Naive thymus-derived CD4-positive, alpha-beta T cell (primary cell): ENCODE measurements at places on chromosomes 2 and 18. TPM values are rescaled to one million over a fixed set of nuclear protein-coding genes. Genes with fewer than 3 reads are reported as not detected.
A peak's percentile ranks its signal among the peaks of the same experiment; 100 is the strongest.

GRCh38 chr18:2971741-2972552, 41.0 kb downstream of the LPIN2 start:
- peak overlapping the region; percentile 76 for H3K27ac ChIP-seq
- peaks cover 75% of the 10 kb centered on the region for H3K4me1 ChIP-seq
- H3K36me3 ChIP-seq, result no peaks in the 10 kb centered on the region
- peak overlapping the region; percentile 45 for H3K4me3 ChIP-seq
- DNase-seq, result peak; percentile 56
- H3K27me3 ChIP-seq, result no peaks in the 10 kb centered on the region

GRCh38 chr2:76307495-76307894, 596.8 kb upstream of the GCFC2 start:
- H3K36me3 ChIP-seq, result no peaks in the 10 kb centered on the region
- no peak overlapping the region for H3K4me3 ChIP-seq
- no peak overlapping the region for H3K27ac ChIP-seq
- no peaks in the 10 kb centered on the region for H3K4me1 ChIP-seq

DNA sequence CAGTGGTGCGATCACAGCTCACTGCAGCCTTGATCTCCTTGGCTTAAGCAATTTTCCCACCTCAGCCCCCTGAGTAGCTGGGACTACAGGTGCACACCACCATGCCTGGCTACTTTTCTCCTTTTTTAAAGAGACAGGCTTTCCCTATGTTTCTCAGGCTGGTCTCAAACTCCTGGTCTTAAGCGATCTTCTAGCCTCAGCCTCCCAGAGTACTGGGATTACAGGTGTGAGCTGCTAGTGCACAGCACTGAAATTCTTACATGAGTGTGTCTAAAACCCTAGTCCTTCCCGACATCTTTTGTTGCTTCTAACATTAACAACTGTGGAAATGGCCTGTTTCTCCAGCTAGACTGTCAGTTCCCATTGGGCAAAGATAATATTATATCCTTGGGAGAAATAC, 2.9 kb downstream of the UGP2 start:
- H3K4me1 ChIP-seq, result peaks cover 10% of the 10 kb centered on the region
- H3K36me3 ChIP-seq, result no peaks in the 10 kb centered on the region
- DNase-seq, result no peak

DNA sequence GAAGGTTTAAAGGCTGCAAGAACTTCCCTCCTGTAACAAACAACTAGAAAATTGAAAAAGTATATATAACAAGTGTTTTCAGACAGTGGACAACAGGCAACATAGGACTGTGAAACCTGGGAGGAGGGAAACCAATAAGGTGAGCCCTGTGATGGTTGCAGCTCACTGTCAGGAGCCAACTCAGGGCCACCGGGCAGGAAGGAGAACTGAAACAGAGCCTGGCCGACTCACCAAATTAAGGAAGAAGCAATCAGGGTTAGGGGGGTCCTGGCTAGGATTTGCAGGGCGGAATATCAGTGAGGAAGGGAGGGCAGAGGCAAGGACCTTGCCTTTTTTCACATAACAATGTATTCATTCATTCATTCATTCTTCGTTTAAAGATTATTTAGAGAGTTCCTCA, 21.8 kb upstream of the CNRIP1 start:
- no peaks in the 10 kb centered on the region for H3K4me1 ChIP-seq
- H3K27me3 ChIP-seq, result no peaks in the 10 kb centered on the region
- no peak overlapping the region for H3K4me3 ChIP-seq
- H3K27ac ChIP-seq, result no peak overlapping the region
- no peaks in the 10 kb centered on the region for H3K36me3 ChIP-seq

GRCh38 chr2:215454519-215455246, 18.8 kb upstream of the FN1 start:
- no peaks in the 10 kb centered on the region for H3K4me1 ChIP-seq
- no peak overlapping the region for H3K4me3 ChIP-seq
- H3K36me3 ChIP-seq, result no peaks in the 10 kb centered on the region

UGT1A8 gene
- total RNA-seq, result not detected

DNA sequence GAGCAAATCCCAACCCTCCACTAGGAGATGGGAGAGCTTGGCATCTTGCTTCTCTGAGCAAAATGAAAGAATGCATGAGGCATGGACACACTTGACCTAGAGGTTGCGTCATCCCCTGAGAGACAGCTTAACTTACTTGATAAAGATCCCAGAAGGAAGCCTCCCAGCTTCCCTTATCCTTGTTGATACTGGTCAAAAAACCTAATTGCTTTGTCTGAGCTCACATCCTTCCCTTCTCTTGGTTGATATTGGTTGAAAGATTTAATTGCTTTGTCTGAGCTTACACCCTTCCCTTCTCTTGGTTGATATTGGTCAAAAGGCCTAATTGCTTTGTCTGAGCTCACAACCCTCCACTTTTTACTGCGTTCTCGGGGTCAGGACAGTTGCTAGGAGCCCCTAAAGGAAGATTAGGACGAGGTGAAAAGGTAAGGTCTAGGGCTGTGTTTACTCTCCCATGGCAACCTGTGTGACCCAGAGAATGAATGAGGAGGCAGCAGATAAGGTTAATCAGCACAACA, 12.2 kb upstream of the BOD1L2 start:
- H3K27ac ChIP-seq, result no peak overlapping the region
- H3K27me3 ChIP-seq, result no peaks in the 10 kb centered on the region
- no peak overlapping the region for H3K4me3 ChIP-seq
- H3K36me3 ChIP-seq, result no peaks in the 10 kb centered on the region
- no peaks in the 10 kb centered on the region for H3K4me1 ChIP-seq

- no peaks in the 10 kb centered on the region for H3K4me1 ChIP-seq
- no peak for DNase-seq
- H3K4me3 ChIP-seq, result no peak overlapping the region
- no peak overlapping the region for H3K27ac ChIP-seq
- H3K27me3 ChIP-seq, result no peaks in the 10 kb centered on the region
Observed at GRCh38 chr18:58205443-58206160, 161.6 kb downstream of the NEDD4L start.

VSNL1 gene
- total RNA-seq, result not detected

DNA sequence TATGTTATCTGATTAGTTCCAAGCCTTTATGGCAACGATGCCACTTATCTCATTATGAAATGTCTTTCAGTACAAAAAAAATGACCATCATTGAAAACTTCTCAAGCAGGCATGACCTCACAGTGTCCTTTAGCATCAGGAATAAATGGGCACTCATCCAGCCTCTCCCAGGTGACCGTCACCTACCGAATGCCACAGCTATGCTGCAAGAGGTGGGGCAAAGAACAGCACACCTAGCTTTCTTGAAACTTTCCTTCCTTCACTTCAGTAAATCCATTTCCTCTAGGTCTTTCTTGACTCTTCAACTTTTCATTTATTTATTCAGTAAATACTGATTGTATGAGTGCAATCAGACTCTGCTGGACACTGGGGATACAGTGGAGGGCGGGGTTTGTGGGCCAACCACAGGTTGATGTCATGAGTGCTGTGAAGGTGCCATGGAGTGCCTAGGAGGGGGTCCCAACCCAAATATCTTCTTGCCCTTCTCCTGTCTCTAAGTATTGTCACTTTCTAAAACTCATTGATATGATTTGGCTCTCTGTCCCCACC, 54.3 kb upstream of the HK2 start:
- H3K27ac ChIP-seq, result no peak overlapping the region
- H3K36me3 ChIP-seq, result no peaks in the 10 kb centered on the region
- H3K4me3 ChIP-seq, result no peak overlapping the region
- H3K27me3 ChIP-seq, result no peaks in the 10 kb centered on the region
- no peaks in the 10 kb centered on the region for H3K4me1 ChIP-seq
- DNase-seq, result no peak

- H3K4me3 ChIP-seq, result no peak overlapping the region
- H3K4me1 ChIP-seq, result no peaks in the 10 kb centered on the region
- H3K36me3 ChIP-seq, result no peaks in the 10 kb centered on the region
- H3K27me3 ChIP-seq, result no peaks in the 10 kb centered on the region
Observed at GRCh38 chr2:61135510-61135909, 26.5 kb upstream of the C2orf74 start.

WDR35 gene
- 3.2 TPM for total RNA-seq

DNA sequence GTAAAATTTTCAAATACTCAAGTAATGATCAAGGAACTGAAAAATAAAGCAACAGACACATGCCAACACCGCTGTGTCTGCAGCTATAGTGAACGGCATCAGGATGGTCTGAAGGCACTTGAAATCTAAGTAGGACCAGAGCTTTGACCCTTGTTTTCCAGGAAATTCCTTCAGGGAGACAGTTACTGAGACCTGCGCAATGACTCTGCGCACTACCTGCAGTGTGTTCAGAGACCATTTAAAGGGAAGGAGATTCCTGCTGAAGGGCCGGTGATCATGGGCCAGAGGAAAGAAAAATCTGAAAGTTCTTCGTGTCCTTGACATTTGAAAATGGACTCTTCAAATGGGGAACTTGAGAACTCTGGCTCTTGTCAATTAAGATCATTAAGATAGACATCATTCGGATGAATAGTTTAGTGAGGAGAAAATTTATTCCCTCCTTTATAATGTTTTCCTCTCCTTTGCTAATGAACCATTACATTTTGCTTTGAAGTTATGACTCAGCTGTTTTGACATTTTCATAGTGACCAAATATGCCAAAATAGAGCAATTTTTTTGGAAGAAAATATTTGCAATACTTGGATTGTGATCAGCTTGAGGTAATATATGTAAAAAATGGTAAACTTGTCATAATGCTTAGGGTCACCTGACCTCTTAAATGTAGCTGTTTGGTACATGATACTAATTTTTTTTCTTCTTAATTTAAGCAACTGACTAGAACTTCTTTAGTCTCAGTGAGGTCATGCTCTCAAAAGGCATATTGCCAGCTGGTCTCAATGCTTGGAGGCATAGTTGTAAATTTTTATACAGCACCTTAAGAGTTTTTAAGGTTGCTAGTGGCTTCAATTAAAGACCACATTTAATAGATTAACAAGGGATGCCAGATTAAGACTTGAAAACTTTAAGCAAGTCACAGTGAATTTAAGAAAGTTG, 329.3 kb downstream of the ARHGAP15 start:
- no peak for DNase-seq
- peaks cover 5% of the 10 kb centered on the region for H3K4me1 ChIP-seq
- no peaks in the 10 kb centered on the region for H3K27me3 ChIP-seq
- no peaks in the 10 kb centered on the region for H3K36me3 ChIP-seq
- H3K27ac ChIP-seq, result no peak overlapping the region

DNA sequence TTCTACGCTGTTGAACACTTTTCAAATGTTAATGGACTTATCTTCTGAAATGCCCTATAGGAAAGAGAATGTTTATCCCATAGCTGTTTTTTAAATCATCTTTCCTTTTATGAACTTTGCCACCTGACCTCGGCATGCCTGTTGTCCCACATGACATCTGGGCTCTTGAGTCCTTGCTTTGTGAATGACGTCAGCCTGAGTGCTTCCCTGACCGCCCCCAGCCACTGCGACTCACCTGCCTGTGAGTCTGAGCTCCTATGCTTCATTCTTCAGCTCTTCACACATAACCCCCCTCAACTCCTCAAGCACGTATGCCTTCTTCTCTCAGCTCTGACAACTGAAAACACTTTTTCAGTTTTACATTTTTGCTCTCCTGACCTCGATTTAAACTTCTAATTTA, 166.8 kb downstream of the DCDC2C start:
- DNase-seq, result no peak
- no peak overlapping the region for H3K27ac ChIP-seq
- no peak overlapping the region for H3K4me3 ChIP-seq
- no peaks in the 10 kb centered on the region for H3K4me1 ChIP-seq
- H3K27me3 ChIP-seq, result no peaks in the 10 kb centered on the region
- H3K36me3 ChIP-seq, result no peaks in the 10 kb centered on the region

GRCh38 chr2:53933329-53933728, 37.5 kb downstream of the PSME4 start:
- H3K4me1 ChIP-seq, result no peaks in the 10 kb centered on the region
- no peak for DNase-seq
- no peak overlapping the region for H3K27ac ChIP-seq
- peaks cover 52% of the 10 kb centered on the region for H3K36me3 ChIP-seq
- no peak overlapping the region for H3K4me3 ChIP-seq

- no peaks in the 10 kb centered on the region for H3K27me3 ChIP-seq
- H3K4me1 ChIP-seq, result no peaks in the 10 kb centered on the region
- DNase-seq, result no peak
- no peak overlapping the region for H3K27ac ChIP-seq
- H3K36me3 ChIP-seq, result no peaks in the 10 kb centered on the region
Observed at GRCh38 chr2:187364696-187365095, 83.4 kb downstream of the CALCRL start.

DLGAP1 gene
- total RNA-seq, result 0.97 and 1.0 TPM in 2 replicates

GRCh38 chr18:76801567-76802505, 20.5 kb upstream of the ZNF236 start:
- DNase-seq, result peak; percentile 37
- H3K4me3 ChIP-seq, result peak overlapping the region; percentile 24
- no peaks in the 10 kb centered on the region for H3K27me3 ChIP-seq
- peaks cover 8% of the 10 kb centered on the region for H3K4me1 ChIP-seq
- H3K27ac ChIP-seq, result no peak overlapping the region

- H3K27ac ChIP-seq, result no peak overlapping the region
- H3K4me1 ChIP-seq, result no peaks in the 10 kb centered on the region
- H3K27me3 ChIP-seq, result no peaks in the 10 kb centered on the region
- DNase-seq, result no peak
Observed at GRCh38 chr2:41873102-41874031, 174.5 kb upstream of the PKDCC start.

GRCh38 chr18:79932907-79933306, 18.5 kb downstream of the SLC66A2 start:
- H3K36me3 ChIP-seq, result no peaks in the 10 kb centered on the region
- H3K4me1 ChIP-seq, result no peaks in the 10 kb centered on the region
- DNase-seq, result no peak
- no peak overlapping the region for H3K27ac ChIP-seq

DNA sequence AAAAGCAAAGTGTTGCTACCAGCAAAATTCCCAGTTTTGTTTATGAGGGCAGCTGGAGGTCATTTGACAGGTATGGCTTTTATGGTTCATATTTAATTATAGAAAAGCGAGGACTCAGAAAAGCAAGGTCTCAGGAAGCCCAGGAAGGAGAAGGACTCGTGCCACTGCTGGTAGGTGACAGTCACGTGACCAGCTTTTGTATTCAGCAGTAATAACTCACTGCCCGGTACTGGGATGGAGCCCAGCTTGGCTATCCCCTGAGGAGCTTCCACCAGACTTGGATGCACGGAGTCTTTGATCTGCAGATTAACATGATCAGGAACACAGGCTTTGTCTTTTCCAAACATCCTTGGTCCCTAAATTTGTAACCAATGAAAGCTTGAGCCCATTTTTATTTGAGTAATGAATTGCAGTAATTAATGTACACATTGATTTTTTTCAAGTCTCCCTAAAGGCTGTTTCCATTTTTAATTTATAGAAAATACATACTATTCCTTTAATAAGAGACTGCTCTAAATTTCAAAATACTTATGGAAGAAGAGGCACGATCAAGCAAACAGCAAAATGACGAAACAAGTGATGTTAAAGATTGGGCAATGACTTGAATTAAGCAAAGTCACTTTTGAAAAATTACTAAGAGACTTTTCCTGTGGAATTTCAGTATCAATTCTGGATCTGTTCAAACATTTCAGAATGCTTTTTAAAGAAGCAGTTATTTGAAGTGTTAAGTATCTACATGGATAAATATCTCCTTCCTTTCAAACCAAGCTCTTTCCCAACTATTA, 251.7 kb upstream of the HNRNPA3 start:
- no peak overlapping the region for H3K27ac ChIP-seq
- no peaks in the 10 kb centered on the region for H3K27me3 ChIP-seq
- no peak for DNase-seq
- no peak overlapping the region for H3K4me3 ChIP-seq

MC2R gene
- not detected for total RNA-seq

CTLA4 gene
- total RNA-seq, result 20.6 TPM

GRCh38 chr2:226461981-226462380, 337.6 kb downstream of the IRS1 start:
- H3K4me3 ChIP-seq, result no peak overlapping the region
- H3K4me1 ChIP-seq, result no peaks in the 10 kb centered on the region
- no peak for DNase-seq
- no peaks in the 10 kb centered on the region for H3K27me3 ChIP-seq

GRCh38 chr2:239778042-239778851, 246.9 kb downstream of the NDUFA10 start:
- H3K27me3 ChIP-seq, result no peaks in the 10 kb centered on the region
- H3K4me3 ChIP-seq, result no peak overlapping the region
- no peaks in the 10 kb centered on the region for H3K36me3 ChIP-seq
- no peak for DNase-seq
